ENCODE measurements at places on chromosomes 16 and 17.

GRCh38 chr17:869567-870525 lies 87.7 kb downstream of the MRM3 start:
- peak; percentile 84 for DNase-seq

DNA sequence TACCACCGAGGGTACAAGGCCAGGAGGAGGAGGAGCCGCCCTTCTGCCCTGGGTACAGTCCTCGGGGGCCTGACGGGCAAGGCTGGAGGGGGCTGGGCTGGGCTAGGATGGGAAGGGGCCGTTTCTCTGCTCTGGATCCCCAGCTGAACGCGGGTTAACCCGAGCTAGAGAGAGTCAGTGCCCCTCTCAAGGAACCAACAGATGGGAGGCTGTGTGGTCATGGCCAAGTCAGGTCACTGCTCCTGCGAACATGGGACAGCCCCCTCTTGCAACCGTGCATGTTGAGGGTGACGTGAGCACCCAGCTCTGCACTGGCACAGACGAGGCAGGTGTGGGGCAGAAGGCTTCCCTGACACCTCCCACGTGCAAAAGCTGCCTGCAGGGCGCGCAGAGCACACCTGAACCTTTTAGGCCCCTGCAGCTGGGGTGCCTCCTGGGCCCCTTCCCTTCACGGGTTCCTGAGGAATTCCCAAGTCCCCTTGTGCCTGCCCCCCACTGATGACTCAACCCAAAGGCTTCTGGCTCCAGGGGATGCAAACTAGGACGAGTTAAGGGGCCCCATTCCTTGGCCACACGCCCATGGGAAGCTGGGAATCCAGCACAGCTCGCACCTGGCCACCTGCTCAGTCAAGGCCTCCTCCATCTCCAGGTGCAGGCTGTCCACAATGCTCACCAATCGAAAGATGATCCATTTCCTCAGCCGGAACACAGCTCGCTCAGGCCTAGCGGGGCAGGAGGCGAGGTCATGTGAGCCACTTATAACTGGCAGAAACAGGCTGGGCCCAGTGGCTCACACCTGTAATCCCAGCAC lies 6.3 kb downstream of the MYBBP1A start:
- DNase-seq = peak; percentile 52

DNA sequence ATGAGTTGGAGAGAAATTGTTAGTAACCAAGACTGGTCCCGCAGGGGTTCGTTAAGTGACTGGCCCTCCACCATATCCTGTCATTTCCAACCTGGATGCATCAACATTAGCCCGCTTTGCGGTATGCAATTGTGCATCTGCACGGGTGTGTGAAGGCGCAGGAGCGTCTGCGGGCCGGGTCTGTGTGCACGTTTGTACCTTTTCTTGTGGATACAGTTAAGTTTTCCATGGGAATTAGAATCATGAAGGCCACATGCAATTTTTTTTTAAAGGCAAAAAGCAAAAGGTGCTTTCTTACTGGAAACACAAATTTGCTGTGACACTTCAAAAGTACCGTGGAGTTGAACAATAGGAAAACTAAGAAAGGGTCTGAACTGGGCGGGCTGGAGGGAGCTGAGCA lies 355.4 kb upstream of the ZFHX3 start:
- DNase-seq = no peak

GRCh38 chr17:6348891-6349290 lies 86.0 kb downstream of the AIPL1 start:
- no peak for DNase-seq

DNA sequence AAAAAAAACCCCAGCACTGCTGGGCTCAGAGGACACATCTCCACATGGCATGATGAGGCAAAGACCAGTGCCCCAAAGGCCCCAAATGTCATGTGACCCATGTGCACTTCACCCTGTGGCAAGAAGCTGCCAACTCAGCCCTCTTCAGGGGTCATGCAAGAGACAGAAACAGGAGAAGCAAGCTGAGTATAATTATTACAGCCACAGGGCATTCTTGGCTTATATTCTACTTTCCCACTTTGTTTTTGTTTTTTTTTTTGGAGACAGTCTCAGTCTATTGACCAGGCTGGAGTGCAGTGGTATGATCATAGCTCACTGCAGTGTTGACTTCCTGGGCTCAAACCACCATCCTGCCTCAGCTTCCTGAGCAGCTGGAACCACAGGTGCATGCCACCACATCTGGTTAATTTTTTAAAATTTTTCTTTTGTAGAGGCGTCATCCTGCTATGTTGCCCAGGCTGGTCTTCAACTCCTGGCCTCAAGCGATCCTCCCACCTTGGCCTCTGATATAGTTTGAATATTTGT lies 32.7 kb upstream of the LITAF start:
- no peak for DNase-seq

- no peak for DNase-seq
Observed at GRCh38 chr16:87579691-87580090, 22.6 kb upstream of the JPH3 start.

DNA sequence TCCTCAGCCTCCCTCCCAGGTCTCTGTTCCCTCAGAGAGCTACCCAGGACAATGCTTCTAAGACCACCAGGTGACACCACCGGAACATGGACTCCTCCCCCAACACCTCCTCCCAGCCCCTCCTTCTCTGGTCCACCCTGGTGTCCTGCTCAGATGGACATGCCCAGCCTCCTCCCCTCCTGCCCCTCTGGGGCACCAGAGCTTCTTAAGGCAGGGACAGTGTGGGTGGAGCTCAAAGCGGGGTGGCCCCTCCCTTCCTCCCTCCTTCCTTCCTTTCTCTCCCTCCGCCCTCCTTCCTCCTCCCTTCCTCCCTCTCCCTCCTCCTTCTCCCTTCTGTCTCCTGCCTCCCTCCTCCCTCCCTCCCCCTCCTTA lies 22.7 kb downstream of the TRPV3 start:
- peak; percentile 29 for DNase-seq

DNA sequence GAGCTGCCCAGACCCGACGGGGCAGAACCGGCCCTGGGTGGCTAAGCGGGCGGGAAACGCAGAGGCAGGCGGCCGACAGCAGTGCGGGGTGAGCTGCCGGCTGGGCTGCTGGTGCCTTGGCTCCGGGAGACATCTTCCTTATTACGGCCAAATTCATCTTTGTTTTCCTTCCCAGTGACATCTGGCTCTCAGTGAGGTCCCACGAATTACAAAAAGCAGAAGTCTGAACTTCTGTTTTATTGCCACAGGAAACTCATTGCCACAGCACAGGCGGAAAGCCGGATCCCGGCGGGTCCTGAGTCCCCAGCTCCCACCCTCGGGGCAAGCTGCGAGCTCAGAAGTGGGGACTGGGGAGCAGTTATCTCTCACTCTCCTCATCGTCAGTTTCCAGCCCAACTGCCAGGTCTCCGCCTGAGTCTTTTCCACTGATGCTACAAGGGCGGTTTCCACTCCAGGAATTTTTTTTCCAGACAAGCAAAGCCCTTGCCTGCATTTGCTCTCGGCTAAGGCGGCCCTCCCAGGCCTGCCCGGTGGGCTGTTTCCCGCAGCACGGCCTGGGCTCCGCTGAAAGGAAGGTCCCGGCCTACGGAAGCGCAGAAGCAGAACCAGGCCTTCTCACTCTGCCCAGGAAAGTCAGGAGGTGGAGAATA lies 40.3 kb downstream of the CBFA2T3 start:
- no peak for DNase-seq

GRCh38 chr16:48965386-48965785 lies 316.3 kb downstream of the CBLN1 start:
- DNase-seq = peak; percentile 71

- DNase-seq = no peak
Observed at GRCh38 chr16:22421136-22421535, 46.7 kb upstream of the CDR2 start.

GRCh38 chr17:1571341-1571704 lies 8.7 kb upstream of the PITPNA start:
- DNase-seq = no peak

- peak; percentile 21 for DNase-seq
Observed at GRCh38 chr17:64384253-64385186, 6.1 kb downstream of the PECAM1 start.

DNA sequence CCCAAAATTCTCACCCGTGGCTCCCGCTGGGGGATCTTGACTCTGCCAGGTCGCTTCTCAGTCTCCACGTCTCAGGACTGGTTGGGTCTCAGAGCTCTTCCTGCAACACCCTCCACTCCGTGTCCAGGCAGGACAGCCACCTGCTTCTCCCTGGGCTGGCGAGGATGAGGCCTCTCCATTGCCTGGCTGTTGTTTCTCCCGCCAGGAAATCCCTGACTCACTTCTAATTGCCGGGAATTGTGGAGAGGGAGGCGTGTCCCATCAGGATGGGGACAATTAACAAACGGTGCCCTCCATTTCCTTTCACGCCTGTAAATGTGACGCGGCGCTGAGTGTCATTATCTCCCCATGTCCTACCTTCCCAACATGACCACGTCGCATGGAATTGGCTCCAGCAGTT lies 204.5 kb downstream of the RBFOX3 start:
- DNase-seq = no peak

- no peak for DNase-seq
Observed at GRCh38 chr16:78311831-78312230, 212.4 kb downstream of the WWOX start.

- no peak for DNase-seq
Observed at GRCh38 chr16:74766729-74767128, 7.9 kb downstream of the FA2H start.

DNA sequence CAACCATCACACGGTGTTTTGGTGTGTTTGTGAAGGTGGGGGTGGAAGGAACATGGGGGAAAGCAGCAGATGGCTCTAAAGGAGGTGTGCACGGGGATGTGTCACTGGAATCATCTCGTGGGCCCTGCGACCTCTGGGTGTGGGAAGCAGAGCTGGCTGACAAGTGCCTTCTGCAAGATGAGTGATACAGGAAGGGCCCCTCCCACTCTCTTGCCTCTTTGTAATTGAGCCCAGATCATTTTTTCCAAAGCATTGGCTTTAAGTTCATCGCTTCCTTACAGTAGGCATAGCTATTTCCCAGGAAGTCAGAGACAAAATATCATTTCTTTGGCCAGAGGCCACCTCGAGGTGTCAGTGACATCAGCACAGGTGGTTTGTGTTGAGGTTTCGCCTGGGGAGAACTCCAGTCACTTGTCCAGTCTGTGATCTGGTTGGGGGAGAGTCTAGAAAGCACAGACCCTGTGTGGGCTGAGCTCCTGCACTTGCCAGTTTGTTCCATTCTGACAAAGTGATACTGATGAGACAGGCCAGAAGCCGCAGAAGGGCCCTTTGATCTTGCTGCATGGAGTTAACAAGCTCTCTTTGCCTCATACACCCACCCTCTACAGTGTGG lies 20.6 kb upstream of the SNTB2 start:
- peak; percentile 56 for DNase-seq

DNA sequence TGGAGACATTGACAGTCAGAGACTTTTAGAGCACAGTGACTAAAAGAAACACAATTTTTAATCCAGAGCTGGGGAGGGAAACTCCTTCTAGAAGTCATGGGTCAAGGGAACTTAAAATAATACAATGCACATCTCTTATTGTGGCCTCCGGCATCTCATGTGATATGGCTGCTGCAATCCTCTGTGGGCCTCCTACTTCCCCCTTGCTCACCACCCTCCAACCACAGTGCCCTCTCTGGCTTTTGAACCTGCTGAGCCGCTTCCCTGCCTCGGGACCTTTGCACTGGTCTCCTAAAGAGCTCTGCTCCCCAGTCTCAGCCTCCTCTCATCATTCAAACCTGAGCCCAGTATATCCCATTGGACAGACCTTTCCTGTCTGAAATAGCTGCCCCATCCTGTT lies 47.6 kb downstream of the HS3ST2 start:
- no peak for DNase-seq

GRCh38 chr16:21150375-21151001 lies at the start of gene DNAH3:
DNAH3 (minus strand) TSS chr16:21150846; CDS start chr16:21150319, 527 bp downstream.
- DNase-seq = no peak

DNA sequence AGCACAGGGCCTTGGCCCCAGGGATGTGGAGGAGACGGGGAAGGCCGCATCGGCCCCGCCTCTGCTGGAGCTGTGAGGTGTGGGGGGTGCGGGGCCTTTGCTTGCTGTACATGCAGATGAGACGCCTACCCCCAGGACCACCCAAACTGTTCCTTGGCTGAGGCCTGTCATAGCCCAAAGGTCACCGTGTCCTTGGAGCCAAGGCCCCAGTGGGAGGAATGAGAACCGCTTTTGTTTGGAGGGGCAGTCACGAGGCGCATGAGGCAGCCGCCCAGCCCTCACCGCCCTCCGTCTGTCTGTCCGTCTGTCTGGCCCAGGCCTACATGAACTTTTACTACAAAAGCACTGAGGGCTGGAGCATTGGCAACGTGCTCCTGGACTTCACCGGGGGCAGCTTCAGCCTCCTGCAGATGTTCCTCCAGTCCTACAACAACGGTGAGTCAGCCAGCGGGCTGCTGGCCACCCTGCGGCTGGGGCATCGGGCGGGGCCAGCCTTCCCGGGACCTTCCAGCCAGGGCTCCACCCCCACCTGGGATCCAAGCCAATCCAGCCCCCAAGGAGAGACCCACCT lies 8.8 kb downstream of the TAX1BP3 start:
- DNase-seq = peak; percentile 65

- no peak for DNase-seq
Observed at GRCh38 chr16:8763083-8763482, 34.4 kb downstream of the TMEM186 start.

DNA sequence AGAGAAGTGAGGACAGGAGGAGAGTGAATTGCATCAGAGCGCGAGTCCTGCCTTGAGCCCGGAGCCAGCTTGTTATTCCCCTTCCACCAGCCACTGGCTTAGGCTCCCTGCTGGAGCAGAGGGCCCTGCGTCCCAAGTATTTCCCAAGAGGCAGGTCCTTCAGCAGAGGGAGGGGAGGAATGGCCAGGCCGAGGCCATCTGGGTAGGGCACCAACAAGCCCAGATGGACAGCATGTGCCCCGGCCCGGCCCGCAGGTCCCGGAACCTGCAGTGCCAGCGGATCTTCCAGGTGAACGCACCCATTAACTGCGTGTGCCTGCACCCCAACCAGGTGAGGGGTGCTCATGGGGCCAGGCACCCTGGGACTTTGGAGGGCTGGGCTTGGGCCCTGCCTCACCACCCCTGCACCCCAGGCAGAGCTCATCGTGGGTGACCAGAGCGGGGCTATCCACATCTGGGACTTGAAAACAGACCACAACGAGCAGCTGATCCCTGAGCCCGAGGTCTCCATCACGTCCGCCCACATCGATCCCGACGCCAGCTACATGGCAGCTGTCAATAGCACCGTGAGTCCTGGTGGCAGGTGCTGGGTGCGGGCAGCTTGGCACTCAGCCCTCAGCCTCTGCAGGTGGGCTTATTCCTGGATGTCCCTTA lies 1.7 kb downstream of the MLST8 start:
- DNase-seq = no peak

- DNase-seq = no peak
Observed at GRCh38 chr17:52148288-52148968, 10.1 kb downstream of the CA10 start.
